ENCODE measurements at places on chromosomes 3 and 15. TPM values are rescaled to one million over a fixed set of nuclear protein-coding genes. Genes with fewer than 3 reads are reported as not detected.

- DNase-seq: no peak
Measured at GRCh38 chr3:107594870-107595269, 72.1 kb downstream of the BBX start.

- DNase-seq: no peak
Measured at GRCh38 chr15:44537735-44538240, 841 bp downstream of the EIF3J start.

DNA sequence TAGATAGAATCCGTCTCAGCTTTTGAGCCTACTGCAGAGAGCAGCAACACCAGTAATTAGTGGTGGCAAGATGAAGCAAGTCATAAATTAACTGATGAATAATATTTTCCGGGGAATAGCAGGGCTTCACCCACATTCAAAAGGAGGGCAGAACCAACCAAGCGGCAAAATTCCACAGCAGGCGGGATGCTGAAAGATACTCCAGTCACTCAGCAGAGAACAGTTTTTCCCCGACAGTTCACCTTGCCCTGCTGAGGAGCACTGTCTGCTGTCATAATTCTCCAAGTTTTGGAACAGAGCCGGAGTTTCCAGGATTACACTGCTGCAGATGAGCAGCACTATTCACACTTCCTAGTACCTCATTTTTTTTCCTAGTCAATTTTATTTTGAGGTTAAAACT lies 274.7 kb downstream of the CD47 start:
- no peak for DNase-seq

DNA sequence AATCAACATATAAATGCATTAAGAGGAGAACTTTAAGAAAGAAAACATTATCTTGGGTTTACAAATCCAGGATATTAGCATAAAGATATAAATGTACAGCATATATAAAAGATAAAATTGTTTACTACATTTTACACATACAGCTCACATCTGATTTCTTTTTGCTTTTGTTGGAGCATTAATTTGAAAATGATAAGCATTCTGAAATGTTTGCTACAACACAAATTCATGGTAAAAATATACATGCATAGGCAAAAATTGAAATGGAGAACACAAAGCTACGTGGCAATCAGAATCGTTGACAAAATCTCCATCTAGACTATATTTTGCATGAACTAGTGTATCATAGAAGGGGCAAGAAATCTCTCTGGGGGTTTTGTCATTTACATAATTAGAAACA lies 159.1 kb downstream of the TIGIT start:
- no peak for DNase-seq

The GP9 gene
- total RNA-seq: not detected

The CFAP100 gene
- total RNA-seq: not detected

The CCR8 gene
- not detected for total RNA-seq

The DNAH12 gene
- total RNA-seq: 0.33 TPM

All from natural killer cell treated with Interleukin-12 subunit alpha and Interleukin-12 subunit beta and Interleukin-15 and Interleukin-18, amount 100 ng/mL, for 72 hours (primary cell).